ENCODE measurements at places on chromosomes 6 and 20.
A peak's percentile ranks its signal among the peaks of the same experiment; 100 is the strongest.

DNA sequence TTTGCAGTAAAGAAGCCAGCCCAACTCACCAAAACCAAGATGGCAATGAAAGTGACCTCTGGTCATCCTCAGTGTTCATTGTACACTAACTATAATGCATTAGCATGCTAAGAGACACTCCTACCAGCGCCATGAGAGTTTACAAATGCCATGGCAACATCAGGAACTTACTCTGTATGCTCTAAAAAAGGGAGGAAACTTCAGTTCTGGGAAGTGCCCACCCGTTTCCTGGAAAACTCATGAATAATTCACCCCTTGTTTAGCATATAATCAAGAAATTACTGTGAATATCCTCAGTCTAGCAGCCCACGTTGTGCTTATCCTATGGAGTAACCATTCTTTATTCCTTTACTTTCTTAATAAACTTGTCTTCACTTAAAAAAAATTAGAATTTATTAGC lies 19.4 kb upstream of the TRERF1 start:
- no peak for DNase-seq

DNA sequence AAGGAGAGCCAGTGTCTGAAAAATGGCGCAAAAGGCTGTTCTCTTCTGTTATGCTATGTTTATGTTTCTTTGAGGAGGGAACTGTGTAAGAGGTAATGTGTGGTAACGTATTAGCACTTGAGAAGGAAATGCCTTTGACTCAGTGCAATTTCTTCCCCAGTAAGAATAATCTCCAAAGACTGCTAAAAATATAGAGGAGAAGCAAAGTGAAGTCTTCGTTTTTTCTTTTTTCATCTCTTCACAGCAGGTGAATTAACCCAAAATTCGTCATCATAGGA lies 47.1 kb upstream of the IFNGR1 start:
- no peak for DNase-seq

DNA sequence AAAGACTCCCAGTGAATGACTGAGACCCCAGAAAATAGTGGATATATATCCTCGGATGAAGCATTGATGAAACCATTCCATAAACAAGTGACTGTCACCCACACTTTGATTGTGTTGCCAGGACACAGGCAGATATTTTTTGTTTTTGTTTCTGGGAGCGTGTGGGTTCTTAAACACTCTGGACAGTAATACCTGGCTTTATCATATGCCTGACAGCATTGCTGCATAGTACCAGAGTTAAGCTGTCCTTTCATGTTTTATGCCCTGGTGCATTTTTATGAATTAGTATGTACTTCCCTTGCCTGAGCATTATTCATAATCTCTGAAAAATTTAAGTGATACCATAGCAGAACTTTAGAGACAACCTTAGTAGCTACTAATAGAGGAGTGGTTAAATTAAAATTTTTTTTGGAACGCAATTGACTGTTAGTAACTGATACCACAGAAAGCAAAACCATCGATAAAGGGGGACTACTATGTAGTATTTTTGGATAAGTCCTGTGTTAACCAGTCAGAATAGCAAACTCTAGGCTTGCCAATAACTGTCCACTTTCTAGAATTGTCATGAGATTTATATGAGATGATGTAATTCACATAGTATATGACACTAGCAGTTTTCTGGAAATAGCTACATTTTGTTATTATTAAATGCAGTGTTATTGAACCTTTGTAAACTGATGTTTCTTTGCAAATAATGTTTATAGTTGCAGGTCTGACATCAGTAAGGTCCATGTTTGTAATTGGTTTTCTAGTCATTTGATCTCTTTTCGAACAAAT lies 30.4 kb downstream of the SENP6 start:
- no peak for DNase-seq

- no peak for DNase-seq
Observed at GRCh38 chr20:57988828-57989227, 239.6 kb downstream of the ANKRD60 start.

- DNase-seq: peak; percentile 13
Observed at GRCh38 chr20:9011121-9011520, 57.8 kb upstream of the PLCB4 start.

DNA sequence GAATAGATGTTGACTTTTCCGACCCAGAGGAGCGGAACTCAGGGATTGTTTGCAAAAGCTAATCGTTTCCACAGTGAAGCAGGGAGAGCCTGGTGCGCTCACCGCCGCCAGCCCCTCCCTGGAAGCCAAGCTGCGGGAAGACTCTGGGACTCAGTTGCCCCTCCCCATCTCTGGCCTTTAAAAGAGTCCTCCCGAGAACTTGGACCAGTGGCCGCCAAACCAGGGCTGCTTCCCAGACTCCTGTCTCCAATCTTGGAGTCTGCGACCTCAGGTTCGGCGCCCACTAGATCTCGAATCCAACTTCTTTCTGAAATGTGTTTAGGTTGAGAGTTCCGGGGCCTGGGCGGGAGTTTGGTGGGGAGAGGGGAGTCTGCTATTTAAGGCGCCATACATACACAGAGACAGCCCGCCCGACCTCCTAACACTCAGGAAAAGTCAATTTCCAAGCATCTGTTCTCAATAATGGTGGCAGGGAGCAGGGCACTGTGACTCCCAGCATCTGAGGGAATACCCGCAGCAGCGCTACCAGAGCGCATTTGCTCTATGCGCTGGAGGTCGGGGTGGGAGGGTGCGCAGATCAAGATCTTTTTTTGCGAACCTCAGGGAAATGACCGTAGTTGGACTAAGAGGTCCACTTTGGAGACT lies 800 bp upstream of the GRIK2 start:
- DNase-seq: no peak

DNA sequence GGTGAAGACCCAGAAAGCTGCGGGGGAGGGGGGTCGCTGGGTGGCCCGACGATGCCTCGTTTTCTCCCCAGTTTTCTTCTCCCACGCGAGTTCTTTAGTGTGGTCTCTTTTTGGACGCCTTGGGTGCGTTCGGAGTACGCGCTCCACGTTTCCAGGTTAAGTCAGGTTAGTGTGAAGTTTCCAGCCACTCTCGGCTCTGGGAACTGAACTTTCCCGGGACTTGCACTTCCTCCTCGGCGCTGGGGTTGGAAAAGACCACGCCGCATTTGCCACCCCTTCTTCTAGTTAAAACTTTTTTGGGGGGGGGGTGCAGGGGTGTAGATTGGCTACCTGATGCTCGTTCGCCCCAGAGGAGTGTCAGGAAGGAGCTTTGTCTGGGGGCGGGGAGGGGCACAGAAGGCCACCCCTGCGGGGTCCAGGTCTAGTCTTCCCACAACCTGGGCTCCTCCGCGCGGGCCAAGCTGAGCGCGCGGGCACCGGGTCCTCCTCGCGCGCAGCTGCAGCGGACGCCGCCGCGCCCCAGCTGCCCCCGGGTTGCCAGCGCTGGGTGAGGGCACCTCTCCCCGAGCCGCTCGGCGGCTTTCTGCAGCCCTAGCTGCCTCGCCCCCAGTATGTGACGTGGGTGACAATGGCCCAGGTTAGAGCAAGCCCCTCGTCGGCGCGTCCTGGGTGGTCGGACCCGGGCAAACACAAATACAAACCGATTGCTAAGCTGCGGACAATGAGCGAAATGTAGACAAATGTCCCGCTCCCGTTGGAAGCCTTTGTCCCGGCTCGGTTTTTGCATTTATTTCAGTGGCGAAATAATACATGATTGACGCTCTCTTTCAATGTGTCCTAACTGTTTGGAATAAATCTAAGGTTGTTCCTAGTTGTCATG lies 1.7 kb upstream of the NKX2-2 start:
- DNase-seq: no peak

- DNase-seq: no peak
Observed at GRCh38 chr6:162882801-162883481, 155.2 kb downstream of the PACRG start.

- DNase-seq: no peak
Observed at GRCh38 chr20:16580620-16581019, 7.4 kb upstream of the KIF16B start.

DNA sequence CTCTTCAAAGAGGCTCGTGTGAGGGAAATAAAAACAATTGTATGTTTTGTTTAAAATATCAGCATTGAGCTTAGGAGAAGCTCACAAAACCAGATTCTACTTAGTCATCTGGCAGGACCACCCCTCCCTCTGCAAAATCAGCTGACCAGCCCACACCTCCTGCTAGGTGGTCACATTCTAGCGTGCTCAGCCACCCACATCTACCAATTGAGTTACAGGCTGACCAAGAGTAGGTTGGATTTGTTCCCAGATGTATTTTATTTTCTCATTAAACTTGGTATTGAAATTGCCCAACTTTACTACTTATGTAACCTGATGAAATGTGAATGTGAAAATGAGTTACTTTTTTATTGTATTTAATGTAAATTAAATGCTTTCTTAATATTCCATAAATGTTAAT lies 56.2 kb downstream of the SLC22A2 start:
- no peak for DNase-seq

Data from right renal cortex interstitium (tissue), 3 donors.